ENCODE measurements at places on chromosomes 6 and 20.

- DNase-seq = no peak
Observed at GRCh38 chr6:33450434-33450833, 3.9 kb upstream of the ZBTB9 start.

GRCh38 chr20:34651200-34651599, 25.7 kb downstream of the PIGU start:
- no peak for DNase-seq

- no peak for DNase-seq
Observed at GRCh38 chr6:55827818-55828522, 47.4 kb downstream of the BMP5 start.

DNA sequence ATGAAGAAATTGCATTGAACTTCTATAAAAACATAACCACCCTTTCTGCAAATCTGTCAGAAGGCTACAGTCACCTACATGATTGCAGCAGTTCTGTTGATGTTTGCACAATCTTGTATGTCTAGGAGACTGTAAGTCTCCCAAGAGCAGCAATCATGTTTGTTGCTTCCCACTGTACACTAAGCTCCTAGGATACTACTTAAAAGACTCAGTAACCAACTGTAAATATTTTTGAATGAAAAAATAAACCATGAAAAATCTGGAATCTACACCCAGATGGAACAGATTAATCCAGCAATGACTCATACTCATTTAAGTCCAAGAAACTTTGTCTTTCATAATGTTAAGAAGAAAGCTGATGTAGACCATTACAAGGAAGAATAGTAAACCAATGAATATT, 168.5 kb upstream of the ATXN1 start:
- no peak for DNase-seq

DNA sequence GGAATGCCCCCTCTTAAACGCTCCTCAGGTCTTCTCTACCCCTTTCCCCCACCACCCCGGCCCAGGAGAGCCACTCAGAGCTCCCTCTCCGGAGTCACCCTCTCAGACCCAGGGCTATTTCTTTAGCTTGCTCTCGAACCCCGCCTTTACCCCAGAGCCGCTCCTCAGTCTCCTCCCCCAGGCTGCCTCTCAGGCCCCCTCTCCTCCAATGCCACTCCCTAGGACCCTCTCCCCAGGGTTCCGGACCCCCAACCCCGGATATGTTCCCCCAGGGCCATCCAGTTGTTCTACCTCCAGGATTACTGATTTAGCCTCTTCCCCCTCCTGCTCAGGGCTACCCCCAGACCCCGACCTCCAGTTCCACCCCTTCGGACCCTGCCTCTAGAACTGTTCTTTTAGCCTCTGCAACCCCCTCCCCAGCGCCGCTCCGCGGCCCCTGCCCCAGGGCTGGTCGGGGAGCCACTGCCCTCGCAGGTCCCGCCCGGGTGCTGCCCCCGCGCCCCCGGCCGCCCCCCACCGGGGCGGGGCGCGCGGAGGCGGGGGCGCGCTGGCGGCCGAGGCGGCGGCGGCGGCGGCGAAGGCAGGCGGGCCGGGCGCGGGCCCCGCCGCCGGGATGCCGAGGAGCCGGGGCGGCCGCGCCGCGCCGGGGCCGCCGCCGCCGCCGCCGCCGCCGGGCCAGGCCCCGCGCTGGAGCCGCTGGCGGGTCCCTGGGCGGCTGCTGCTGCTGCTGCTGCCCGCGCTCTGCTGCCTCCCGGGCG, at the start of gene MMP24:
TSS of gene MMP24 (plus strand) at position 565 of the 758 bp plus-strand sequence. CDS start at position 614, 49 bp downstream.
- peak; percentile 24 for DNase-seq

DNA sequence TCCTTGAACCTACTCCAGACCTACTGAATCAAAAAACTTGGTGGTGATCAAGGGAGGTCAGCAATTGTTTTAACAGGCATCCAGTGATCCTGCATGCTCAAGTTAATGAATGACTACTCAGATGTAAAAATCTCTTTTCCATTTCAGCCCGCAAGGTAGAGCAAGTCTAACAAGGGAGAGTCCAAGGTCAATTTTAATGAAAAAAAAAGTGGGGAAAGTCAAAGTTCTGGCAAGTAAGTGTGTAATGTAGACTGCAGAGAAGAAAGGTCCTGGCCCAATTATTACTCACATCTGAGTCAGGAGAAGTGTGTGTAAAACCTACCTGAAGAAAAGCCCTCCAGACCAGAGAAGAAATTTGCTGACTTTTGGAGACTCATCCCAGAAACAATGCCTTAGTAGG, 193.5 kb downstream of the UBE3D start:
- no peak for DNase-seq

GRCh38 chr6:41163419-41163717, 452 bp upstream of the TREM2 start:
- no peak for DNase-seq

GRCh38 chr6:56025795-56026194, 150.4 kb upstream of the BMP5 start:
- no peak for DNase-seq

DNA sequence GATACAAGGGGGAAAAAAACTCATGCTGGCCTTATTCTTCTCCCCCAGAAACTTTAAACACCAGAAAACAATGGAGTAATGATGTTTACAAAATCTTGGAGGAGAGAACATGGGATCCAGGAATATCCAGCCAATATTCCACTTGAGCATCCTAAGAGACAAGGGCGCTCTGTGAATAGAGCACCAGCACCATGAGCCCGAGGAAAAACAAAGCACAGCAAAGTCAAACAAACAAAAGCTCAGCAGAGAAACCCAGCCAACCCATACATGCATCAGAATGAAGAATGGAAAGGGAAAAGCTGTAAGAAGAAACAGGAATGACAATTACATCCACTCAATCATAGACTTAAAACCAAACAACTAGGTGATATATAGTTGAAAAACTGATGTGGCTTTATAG, 4.6 kb upstream of the NAA20 start:
- no peak for DNase-seq

GRCh38 chr20:4233520-4233919, 218.2 kb upstream of the RNF24 start:
- DNase-seq = no peak

DNA sequence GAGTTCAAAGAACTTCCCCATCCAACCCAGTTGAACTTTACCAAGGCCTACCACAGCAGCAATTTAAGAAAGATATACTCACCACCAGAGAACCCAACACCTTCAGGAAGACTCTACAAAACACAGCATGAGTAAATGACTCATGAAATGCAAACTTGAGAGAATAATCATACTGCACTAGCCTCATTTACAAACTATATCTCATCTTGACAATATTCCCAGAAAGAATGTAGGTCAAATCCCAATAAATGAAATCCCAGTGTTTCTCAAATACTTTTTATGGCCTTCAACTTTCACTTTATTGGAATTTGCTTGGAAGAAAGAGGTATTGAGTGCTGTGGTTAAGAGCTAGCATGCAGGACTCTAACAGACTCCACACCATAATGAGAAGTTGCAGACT, 60.0 kb downstream of the FYN start:
- no peak for DNase-seq

GRCh38 chr6:111781041-111781708, 92.1 kb downstream of the FYN start:
- no peak for DNase-seq

- peak; percentile 78 for DNase-seq
Observed at GRCh38 chr6:117605169-117605826, 3.0 kb upstream of the GOPC start.

GRCh38 chr6:34950849-34951248, 61.8 kb downstream of the ANKS1A start:
- no peak for DNase-seq

DNA sequence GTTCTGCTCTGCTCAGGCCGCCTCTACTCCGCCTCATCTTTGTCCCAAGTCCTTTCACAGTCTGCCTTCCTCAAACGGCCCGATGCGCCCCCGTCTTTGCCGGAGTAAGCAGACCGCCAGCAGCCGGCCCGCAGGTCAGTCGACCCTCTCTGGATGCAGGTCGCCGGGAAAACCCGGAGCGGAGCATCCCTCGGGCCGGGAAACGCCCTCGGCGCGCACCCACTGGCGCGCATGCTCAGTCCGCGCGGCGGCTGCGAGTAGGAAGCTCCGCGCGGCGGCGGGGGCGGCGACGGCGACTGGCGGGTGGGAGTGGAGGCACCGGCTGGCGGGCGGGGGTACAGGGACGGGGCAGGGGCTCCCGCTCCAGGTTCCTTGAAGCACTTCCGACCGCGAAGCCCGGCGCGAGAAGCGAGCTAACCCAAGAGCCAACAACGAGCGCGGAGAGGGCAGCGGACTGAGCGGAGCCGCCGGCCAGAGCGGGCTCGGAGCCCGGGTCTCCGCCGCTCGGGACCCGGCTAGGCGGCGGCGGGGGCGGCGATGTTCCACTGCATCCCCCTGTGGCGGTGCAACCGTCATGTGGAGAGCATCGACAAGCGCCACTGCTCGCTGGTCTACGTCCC, at the start of gene LRRC1:
TSS of gene LRRC1 (plus strand) at position 286 of the 620 bp plus-strand sequence. CDS start at position 538, 252 bp downstream.
- peak; percentile 96 for DNase-seq

DNA sequence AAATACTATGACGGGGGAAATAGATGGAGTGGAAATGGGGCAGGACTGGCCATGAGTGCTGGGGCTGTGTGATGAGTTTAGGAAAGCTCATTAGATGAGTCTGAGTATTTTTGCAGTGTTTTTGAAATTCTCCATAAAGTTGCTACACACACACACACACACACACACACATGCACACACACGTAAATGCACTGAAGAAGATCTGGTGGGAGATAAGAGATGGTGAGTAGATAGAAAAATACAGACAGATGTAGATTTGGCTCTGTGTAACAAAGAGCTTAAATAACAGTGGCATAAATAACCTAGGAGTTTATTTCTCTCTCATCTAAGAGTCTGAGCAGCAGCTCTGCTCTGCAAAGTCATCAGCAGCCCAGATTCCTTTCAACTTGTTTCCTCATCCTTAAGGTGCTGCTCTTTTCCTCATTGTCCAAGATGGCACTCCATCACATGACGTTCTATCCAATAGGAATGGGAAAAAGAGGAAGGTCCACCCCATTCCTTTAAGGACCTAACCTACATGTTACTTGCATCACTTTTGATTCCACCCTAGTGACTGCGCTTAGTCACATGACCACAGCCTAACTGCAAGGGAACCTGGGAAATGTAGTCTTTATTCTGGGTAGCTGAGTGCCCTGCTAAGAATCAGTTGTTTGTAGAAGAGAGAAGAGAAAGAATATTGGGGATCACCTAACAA, 76.4 kb downstream of the EYA2 start:
- peak; percentile 97 for DNase-seq

DNA sequence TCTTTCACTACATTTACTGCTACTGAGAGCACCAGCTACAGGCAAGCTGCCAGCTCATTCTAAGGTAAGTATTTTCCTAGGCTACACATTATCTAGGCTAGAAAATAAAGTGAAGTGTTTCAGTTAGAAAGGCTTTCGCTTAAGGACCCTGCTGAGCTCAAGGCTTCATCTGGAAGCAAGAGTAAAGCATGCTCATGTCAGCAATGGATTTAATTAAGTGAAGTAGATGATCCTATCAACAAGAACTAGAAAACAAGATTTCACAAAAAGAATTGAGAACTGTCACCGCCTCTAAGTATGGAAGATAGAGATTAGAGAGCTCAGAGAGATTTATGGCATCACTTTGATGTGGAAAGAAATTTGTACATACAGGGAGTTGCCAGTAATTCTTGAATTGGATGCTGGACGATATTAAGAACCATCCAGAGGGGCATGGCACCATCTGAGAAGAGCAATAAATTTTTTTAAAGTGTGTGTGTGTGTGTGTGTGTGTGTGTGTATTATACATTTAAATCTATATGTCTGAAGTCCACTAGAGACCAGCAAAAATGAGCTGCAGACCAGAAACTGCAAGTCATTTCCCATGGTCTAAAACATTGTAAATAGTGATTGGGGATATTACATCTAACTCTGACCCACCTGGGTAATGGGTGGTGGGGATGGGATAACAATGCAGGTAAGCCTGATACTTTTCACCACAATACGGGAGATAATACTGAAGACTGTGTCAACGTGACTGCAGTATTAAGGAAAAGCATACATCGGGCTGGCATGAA, 105.2 kb upstream of the MAP7 start:
- no peak for DNase-seq

GRCh38 chr6:39765508-39766065, 26.6 kb upstream of the DAAM2 start:
- DNase-seq = no peak

DNA sequence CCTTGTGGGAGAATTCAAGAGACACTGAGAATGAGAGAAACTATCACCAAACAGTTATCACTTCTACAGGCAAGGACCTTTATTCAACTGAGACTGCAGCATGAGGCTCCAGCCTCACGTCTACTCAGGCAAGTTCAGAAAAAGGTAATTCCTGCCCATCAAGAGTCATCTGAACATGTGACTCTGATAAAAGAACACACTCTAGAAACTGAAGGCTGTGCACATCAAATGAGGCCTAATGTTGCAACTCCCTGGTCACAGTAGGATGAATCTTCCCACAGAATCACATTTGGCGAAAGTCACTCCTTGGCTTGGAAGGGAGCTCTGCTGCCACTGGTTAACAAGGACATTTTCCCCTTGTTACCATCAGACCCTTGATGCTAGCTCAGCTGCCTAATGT, 71.2 kb upstream of the EMILIN3 start:
- DNase-seq = no peak

Measured in brain (organoid and tissue), 16 donors.